ENCODE measurements at places on chromosomes 16 and 17.

DNA sequence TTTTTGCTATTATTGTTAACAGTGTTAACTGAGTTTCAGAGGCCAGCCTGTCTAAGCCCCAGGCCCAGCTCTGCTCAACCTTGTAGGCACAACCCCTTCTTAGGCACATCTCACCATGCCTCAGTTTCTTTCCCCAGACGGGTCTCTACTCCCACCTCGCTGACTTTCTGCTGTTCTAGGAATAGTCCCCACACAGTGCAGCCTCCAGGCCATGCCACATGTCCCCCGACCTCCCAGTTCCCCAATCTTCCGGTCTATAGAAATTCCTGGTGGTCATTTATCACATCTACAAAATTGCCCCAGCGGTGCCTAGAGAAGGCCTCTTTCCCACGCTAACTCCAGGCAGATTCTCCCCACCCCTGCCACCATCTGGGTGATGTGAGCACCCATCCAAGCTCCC lies 34.8 kb downstream of the ADGRG5 start:
- no peak for DNase-seq

GRCh38 chr16:84732674-84733352 lies 33.0 kb downstream of the USP10 start:
- no peak for DNase-seq

- no peak for DNase-seq
These were observed 74.2 kb downstream of the CPPED1 start for GRCh38 chr16:12729448-12729847.

DNA sequence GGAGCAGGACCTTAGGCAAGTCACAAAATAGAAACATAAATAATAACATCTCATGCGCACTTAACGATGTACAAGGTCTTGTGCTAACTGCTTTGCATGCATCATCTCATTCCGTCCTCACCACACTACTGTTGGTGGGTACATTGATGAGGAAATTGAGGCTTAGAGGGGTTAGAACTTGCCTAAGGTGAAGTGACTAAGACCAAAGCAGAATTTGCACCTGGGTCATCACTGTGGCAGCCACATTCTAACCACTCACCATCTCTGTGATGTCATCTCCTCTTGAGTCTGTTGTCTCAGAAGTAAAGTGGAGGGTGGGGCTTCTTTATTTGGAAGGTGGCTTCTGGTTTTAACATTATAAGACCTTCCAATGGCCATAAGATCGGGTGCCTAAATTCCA lies 20.4 kb upstream of the TRIM25 start:
- no peak for DNase-seq

DNA sequence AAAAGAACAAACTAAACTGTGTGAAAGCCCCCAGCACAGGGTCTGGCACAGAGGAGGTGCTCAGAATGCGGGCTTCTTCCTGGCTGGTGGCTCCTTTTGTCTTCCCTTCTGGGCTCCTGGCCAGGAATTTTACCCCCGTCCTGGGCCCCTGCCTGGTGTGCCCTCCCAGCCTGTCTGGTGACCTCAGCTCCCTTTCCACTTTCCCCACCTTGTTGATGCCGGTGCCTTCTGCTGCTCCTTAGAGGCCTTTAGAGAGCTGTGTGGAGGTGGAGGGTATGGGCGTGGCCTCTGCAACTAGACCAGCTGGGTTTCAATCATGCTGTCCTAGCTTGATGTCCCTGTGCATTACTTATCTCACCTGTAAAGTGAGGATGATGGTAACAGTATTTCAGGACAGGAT lies 16.8 kb downstream of the PIRT start:
- DNase-seq: no peak

- DNase-seq: no peak
These were observed 5.0 kb downstream of the SGCA start for GRCh38 chr17:50170662-50171370.

DNA sequence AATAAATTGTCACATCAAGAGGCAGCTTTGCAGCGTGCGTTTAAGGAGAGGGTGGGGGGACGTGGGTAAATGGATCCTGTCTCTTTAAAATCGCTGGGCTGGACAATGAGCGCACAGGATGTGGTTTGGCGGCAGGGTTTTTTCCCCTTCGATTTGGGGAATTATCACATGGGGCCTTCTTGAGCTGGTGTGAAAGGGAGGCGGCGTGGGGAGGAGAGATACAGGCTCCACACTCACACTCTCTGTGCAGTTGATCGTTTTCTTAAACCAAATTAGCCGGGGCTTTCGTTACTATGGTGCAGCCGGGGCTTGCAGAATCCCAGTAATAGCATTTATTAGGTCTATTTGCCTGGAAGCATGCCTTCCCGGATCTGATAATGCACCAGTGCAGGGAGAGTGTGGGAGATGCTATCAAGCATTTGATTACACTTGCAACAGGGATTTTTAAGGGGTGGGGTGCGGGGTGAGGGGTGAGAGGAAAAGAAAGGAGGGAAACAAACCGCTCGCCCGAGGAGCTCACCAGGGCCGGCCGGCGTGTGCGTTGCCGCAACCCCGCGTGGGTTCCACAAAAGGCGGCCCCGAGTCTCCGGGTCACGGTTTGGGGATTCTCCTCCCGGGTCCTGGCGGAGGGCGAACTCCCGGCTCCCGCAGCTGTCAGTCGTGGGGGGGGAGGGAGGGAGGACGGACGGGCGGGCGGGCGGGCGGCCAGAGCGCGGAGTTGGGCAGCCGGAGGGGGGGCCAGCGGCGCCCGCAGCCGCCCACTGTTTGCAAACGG lies 58.8 kb upstream of the GSE1 start:
- DNase-seq: peak; percentile 91

DNA sequence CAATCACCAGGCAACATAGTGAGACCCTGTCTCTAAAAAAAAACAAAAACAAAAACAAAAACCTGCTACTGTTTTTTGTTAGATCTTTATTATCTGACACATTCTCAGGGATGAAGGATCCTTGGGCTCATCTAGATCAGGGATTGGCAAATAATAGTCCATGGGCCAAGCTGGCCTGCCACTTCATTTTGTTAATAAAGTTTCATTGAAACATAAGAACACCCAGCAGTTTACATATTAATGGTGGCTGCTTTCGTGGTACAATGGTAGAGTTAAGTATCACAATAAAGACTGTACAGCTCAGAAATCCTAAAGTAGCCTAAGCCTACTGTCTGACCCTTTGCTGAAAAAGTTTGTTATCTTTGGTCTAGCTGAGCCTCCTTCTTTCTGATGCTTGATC lies 32.9 kb upstream of the CLEC18A start:
- no peak for DNase-seq

GRCh38 chr17:31286587-31286986 lies 10.5 kb downstream of the OMG start:
- DNase-seq: no peak

DNA sequence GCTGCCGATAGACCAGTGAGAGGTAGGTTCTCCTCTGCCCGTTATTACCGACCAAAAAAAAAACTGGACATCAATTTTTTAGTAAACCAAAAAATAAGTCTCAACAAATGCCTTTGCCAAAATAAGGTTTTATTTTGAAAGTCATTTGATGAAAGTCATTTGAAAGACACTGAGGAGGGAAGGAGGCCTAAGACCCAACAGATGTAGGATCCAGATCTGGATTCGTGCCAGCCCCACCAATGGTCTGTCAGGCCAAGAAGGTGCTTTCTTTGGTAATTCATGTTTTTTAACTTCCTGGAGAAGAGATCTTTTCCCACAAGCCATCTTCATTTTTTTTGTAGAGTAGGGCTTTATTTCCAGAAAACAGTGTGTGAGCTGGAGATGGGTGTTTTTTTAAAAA lies 18.1 kb downstream of the NTAN1 start:
- DNase-seq: no peak

GRCh38 chr17:59315866-59316265 lies 15.6 kb upstream of the YPEL2 start:
- DNase-seq: peak; percentile 40

DNA sequence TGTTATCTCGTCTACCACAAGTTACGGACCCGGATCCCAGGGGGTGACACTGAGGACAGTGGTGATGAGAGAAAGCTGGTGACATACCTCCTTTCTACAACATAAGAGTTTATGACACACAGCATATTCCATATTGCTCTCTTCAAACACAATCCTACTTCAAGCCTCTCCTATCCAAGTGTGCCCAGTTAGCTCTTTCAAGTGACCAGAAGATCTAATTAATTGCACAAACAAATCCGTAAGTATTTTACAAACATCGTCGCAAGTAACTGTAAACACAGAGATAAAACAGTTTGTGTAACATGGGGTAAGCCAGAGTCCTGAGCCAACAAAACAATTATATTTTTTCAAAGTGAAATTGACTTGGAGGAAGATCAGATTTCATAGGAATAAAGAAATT lies 235.0 kb downstream of the CHD9NB start:
- no peak for DNase-seq
